ENCODE measurements at places on chromosomes 7 and 10.

- DNase-seq: no peak
These were observed 6.5 kb downstream of the VPS41 start for GRCh38 chr7:38902449-38902848.

DNA sequence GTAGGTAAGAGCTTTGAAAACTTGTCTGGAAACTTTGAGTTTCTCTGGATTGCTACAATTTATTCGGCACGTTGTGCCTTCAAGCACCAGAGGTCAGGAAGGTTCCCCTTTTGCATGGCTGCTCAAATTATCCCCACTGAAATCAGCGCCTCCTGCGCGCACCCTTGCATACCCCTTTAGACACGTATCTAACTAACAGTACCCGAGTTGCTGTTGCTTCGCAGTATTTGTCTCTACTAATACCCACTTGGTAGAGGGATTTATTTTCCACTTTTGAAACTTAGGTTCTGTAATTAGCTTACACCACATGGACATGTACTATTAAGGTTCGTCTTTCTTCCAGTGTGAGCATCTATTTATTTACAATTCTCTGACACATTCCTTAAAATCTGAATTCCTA is 1.6 kb downstream of the MEOX2 start:
- no peak for DNase-seq

DNA sequence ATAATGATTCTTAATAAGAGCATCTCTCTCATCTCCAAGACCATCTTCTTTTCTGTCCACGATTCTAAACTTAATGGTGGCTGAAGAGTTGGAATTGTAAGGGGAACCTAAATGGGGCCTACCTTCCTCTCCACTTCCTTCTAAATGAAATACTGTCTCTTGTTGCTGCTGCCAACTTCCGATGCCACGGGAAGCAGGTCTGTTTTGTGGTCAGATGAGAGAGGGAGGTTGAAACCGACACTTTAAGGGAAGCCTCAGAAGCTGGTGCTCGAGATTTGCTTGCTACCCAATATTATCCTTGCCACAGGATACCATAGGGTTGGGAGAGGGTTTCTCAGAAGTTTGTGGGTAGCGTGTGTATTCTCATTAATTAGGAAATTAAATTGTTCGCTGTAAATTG is 464.1 kb downstream of the SUGCT start:
- DNase-seq: no peak

DNA sequence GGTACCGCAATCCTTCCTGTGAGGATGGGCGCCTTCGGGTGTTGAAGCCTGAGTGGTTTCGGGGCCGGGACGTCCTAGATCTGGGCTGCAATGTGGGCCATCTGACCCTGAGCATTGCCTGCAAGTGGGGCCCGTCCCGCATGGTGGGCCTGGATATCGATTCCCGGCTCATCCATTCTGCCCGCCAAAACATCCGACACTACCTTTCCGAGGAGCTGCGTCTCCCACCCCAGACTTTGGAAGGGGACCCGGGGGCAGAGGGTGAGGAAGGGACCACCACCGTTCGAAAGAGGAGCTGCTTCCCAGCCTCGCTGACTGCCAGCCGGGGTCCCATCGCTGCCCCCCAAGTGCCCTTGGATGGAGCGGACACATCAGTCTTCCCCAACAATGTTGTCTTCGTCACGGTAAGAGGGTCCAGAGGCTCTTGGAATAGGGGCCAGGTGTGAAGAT is 1.7 kb downstream of the MEPCE start:
- DNase-seq: no peak

GRCh38 chr10:132382231-132382922 is 14.6 kb upstream of the PWWP2B start:
- no peak for DNase-seq

DNA sequence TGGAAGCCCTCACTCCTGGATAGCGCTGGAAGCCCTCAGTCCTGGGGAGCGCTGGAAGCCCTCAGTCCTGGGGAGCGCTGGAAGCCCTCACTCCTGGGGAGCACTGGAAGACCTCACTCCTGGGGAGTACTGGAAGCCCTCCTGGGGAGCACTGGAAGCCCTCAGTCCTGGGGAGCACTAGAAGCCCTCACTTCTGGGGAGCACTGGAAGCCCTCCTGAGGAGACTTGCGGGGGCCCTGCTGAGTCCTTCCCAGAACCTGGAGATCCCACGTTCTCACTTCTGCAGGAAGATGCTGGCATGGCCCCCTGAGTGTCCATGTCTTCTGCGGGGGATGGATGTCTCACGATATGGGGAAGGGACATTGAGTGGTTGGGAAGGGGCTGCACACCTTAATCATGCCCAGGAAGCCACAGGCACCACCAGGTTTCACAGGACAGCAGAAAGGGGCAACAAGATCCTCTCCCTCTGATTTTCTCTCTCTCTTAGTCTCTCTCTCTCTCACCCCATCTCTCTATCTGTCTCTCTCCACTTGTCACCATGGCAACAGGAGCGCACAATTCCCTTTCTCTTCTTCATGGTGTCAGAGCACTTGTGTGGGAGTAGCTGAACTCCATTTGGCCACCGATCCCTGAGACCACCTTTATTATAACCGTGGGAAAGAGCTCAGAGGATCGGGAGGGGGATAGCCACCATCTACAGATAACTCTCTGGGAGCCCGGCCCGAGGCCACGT is 267.0 kb downstream of the TCERG1L start:
- DNase-seq: no peak

DNA sequence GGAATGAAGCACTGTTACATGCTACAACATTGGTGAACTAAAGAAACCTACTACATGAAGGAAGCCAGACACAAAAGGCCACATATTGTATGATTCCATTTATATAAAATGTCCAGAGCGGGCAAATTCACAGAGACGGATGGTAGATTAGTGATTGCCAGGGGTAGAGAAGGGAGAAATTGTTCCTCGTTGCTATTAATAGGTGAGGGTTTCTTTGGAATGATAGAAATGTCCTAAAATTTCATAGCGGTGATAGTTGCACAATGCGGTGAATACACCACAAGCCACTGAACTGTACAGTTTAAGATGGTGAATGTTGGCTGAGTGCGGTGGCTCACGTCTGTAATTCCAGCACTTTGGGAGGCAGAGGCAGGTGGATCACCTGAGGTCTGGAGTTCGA is 29.0 kb downstream of the DENND2A start:
- no peak for DNase-seq

DNA sequence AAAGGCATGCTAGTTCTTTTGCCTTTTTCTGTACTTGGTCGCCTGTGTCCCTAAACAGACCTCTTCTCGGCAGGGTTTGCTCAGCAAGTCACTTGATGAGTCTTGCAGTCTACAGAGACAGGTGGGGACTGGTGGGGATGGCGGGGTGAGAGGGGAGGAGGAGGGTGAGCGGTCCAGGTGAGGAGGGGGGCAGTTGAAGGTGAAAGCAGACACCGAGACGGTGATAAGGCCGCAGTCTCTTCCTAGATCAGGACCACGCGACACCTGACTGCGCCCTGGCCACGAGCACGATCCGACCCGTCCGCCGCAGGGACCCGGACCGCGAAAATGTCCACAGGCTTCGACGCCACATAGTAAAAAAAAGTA is 566 bp downstream of the ASNS start:
- no peak for DNase-seq

DNA sequence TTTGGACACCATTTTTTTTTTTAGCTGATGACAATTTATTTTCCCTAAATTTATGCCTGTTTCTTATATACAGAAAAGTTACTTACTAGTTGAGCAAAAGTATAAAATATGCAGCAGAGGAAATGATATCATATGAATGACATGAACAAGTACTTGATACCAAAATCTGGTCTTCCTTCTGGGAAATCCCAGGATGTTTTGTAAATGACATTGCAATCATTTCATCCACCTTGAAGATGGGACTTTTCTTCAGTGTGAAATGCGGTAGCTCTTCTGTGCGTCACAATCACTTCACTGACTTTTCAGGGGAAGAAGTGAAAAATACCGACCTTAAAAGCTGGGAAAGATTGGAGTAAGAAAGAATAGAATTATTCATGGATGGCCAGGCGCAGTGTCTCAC is 23.8 kb downstream of the C1QL3 start:
- DNase-seq: no peak

GRCh38 chr7:97006055-97006815 is 882 bp downstream of the DLX6 start:
- DNase-seq: no peak

DNA sequence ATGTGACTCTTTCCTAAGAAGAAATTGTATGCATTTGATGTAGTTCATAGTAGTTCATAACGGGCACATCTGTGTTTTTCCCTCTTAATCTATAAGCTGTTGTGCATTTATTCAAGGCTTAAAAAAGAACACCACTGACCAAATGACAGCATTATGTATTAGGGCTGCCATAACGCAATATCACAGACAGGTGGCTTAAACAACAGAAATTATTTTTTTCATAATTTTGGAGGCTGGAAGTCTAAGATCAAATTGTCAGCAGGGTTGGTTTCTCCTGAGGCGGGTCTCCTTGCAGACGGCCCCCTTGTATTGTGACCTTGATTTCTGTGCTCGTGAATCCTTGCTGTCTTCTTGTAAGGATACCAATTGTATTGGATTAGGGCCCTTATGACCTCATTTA is 627 bp upstream of the SSMEM1 start:
- no peak for DNase-seq

DNA sequence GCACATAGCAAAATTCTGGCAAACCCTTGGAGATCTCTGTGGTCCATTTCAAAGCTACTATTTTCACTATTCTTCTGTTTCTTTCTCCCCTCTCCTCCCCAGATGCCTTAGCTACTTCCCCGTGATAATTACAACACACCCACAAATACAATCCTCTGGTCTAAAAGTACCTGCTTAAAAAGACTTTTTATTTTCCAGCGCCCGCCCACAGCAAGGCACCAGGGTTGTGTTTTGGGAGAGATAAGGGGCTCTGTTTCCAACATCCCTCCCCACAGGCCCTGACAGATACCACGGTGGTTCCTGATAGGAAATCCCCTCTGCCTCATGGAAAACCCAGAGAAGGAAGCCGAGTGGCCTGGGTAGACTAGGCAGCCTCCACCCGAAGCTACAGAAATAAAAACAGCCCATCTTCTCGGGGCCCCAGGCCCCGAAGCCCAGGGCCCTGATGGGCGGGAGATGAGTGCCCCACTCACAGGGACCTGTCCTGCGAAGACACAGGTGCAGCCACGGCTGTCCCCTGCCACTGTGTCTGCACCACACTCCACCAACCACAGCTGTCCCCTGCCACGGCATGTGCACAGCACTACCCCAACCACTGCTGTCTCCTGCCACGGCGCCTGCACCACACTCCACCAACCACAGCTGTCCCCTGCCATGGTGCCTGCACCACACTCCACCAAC is 19.7 kb downstream of the CALML5 start:
- DNase-seq: no peak

DNA sequence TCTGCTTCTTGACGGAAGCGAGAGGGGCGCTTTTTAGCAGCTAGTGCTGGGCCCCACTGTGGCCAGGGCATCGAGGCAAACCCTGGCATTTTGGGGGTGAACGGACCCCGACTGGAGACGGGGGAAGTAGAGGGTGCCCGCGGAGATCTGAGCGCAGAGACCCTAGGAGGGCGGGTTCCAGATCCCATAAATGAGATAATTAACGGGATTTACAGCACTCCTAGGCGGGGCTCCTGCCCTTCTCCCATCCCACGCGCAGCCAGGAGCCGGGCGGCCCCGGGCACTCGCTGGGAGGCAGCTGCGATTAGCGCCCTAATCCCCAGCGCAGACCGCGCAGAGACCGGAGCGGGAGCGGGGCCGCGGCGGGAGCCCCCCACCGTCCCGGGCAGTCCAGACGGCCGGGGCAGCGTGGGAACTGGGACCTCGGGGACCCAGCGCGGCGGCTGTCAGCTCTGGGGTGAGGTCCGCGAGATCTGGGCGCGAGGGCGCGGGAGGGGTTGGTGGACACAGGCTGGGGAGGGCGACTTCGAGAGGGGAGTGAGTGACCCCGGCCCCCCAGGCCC is 735 bp downstream of the JCAD start:
- DNase-seq: no peak

DNA sequence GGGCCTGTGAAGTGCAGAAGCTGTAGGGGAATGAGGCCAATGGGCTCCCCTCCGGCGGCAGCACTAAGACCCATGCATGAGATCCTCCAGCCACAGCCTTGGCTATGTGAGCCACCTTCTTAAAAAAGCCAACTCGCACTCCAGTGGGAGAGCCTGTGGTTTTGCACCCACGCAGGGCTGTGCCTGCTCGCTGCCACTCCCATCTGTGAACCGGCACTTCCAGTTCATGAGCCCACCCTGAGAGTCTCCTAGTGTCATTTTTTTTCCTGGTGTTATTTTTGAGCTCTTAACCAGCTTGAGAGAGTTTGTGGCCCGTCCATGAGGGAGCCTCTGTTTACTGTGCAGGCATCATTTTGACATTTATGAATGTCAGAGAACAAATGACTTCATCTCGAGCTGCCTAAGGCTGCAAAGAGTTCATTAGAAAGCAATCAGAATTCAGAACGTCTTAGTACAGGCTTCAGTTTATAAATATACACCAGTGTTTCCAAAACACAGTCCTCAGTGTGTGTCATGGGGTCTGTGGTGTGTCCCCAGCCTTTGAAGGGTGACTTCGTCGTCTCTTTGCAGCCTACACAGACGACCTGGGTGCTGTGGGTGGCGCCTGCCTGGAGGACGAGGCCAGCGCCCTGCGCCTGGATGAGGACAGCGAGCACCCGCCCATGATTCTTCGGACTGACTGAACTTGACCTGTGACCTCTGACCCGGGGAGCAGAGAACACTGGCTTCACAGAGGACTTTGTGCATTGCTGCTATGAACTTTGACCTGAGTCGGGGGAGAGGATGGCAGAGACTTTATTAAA is 40.4 kb downstream of the WIPI2 start:
- no peak for DNase-seq

DNA sequence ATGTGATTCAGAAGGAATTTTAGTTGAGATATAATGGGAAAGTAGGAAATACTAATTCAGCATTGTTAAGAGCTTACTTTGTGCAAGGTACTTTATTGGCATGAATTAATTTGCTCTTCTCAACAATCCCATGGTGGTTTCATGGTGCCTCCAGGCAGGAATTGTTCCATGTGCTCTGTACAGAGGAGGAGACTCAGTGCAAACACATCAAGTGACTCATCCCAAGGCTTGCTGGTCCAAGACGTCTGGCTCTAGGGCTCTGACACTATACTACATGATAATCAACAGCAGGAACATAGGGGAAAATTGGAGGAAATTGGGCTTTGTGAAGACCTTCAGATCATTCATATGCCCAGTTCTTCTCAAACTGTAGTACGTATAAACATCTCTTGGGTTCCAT is 66.5 kb upstream of the PRKG1 start:
- no peak for DNase-seq

DNA sequence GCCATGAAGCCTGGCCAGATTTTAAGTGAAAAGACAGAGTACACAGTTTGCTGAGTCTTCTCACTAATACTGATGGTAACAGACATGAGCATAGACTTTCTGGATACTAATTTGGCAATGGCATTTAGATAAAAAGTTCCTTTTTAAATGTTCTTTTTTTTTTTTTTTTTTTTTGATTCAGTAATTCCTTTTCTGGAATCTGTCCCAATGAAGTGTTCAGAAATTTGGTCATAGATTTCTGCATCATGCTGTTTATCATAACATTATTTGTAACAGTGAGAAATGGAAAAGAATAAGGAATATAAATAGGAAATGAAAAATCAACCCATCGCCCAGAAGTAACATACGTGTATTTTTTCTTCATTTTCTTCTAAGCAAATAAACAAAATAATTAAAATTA is 354.9 kb downstream of the CALN1 start:
- no peak for DNase-seq

- no peak for DNase-seq
These were observed 150.8 kb upstream of the NPS start for GRCh38 chr10:127398140-127398970.

- DNase-seq: no peak
These were observed 3.1 kb upstream of the STK32C start for GRCh38 chr10:132310701-132311337.

- no peak for DNase-seq
These were observed 1.3 kb upstream of the ERCC6 start for GRCh38 chr10:49540056-49540797.

Data from SK-N-MC (cell line).